CD4-positive, alpha-beta T cell treated with Interleukin-2 at 100 ng/mL for 4 hours (primary cell): ENCODE measurements at places on chromosomes 7 and 10.
A peak's percentile ranks its signal among the peaks of the same experiment; 100 is the strongest.

- DNase-seq, result no peak
These were observed 20.1 kb downstream of the SNX10 start for GRCh38 chr7:26311798-26312197.

GRCh38 chr10:124990671-124991625 is 49.0 kb downstream of the ZRANB1 start:
- no peak for DNase-seq

DNA sequence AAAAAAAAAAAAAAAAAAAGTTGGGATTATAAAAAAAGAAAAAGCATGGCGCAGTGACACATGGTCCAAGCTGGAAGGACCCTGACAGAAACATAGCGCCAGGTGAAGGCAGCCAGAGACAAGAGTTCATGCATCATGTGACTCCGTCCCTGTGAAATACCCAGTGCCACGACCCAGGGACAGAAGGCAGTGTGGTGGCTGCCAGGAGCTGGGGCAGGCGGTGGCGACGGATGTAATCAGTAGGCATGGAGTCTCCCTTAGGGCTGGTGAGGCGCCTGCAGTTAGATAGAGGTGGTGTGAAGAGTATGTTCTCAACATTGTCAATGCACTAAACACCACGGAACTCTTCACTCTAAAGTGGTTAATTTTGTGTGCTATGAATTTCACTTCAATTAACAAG is 43.9 kb downstream of the STK32C start:
- no peak for DNase-seq

GRCh38 chr10:87803831-87804230 is 14.2 kb downstream of the ATAD1 start:
- DNase-seq, result no peak

DNA sequence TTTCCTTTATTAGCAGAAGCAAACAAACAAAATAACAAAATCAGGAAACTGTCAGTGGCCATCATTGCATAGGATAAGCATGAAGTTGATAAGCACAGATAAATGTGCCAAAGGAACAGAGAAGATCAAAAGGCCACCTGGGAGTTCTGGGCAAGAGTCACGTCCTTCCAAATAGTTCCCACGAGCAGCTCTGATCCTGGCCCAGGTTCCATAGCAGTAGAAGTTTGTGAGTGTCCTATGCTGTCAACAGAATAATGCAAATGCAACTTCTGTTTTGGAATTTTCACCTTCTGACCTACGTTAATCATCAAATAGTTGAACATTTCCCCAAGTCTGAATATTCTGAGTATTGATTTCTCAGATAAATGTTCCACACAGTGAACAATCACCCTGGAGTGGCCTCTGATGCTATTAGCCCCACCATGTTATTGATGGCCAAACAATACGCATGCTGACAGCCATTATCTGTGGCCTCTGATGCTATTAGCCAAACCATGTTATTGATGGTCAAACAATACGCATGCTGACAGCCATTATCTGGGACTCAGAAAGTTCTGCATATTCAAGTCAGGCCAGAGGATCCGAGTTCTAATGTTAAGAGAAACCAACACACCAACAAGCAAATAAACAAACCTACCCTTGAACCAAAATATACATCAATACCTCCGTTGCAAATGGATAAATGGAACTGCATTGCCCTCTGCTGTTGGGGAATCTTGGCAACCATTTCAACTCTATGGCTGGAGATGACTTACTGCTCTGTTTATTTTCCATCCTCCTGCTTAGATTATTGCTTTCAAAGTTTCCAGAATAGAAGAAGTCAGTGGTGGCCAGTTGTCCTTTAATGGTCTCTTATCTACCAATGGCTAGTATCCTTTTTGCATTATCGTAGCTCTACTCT is 63.3 kb downstream of the MRC1 start:
- DNase-seq, result peak; percentile 20

GRCh38 chr10:1308962-1309616 is 252.9 kb downstream of the WDR37 start:
- DNase-seq, result no peak

DNA sequence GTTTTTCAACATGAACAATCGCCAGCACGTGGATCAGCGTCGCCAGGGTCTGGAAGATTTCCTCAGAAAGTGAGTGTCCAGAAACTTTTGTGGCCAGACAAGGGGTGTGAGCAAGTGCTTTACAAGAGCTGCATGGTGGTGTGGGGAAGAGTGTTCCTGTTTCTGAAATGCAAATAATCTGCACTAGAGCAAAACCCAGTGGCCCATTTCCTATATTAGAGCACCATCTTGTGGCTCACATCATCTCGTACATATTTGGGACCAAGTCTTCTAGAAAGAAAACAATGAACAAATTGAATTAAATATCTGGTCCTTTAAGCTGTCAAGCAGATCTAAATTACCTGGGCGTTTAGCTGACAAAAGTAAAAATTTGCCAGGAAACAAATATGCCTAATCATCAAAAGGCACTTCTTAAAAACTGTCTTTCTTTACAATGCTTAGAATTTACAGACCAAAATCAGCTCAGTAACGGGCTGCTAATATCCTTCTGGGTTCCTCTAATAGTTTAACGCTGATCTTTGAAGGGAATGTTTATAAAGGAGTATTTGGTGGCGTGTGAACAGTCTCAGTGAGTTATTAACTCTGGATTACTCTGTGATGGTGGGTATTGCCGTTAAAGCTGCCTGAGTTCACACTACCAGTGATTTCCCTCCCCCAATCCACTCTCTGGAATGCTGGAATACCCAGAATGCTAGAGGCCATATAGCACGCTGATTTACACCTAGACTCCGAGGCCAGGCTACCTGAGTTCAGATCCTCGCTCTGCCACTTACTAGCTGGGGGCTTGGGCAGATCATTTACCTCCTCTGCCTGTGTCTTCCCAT is 73.6 kb downstream of the SNX10 start:
- DNase-seq, result peak; percentile 74

DNA sequence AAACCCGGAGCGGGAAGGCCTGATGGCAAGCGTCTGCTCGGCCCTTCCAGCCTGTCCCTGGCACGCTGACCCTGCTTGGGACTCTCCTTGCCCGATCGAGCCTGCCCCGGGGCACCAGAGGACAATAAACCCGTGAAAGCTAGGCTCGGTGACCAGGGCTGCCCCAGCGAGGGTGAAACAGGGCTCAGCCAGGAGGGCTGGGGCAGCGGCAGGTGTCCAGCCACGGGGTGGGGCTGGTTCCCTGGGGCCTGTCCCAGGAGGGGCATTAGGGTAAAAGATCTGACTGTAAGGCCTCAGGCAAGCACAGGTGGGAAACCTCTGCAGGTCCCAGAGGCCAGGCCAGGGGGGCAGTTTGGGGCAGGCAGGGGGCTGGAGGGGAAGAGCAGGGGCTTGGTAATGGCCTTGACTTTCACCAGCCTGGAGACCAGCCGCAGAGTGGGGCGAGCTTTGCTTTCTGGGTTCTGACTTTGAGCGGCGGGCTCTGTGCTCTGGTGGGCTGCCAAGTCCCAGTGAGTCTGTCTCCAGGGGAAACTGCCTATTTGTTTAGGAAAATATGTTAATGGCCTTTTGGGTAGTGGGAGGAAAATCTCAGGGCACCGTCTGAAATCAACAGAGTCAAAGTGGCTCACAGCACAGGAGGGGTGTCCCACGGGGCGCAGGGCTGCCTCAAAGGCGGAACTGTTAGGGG is 68.2 kb upstream of the INPP5A start:
- no peak for DNase-seq

GRCh38 chr10:49508654-49509053 is 30.3 kb downstream of the ERCC6 start:
- no peak for DNase-seq

DNA sequence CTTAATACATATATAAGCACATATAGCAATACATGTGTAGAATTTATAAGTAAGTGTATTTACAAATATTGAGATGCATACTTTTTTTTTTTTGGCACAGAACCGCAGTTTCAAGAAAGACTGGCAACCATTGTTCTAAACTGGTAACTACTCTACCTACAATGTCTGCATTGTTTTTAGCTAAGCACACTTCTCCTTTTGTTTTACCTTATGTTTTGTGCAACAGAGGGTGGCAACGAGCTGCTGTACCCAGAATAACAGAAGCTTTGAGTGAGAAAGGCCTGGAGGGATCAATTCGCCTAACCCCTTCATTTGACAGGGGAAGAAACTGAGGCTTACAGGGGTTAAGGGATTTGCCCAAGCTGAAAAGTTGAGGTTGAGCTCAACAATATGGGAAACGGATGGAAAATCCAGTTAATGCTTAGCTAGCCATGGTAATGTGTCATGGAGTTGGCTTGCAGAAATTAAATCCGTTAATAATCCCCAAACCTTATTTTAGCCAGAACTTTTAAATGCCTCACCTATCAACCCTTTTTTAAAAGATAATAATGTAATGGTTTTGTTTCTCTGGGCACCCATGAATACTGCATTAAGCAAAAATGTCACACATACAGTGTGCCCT is 25.5 kb downstream of the FZD1 start:
- no peak for DNase-seq

DNA sequence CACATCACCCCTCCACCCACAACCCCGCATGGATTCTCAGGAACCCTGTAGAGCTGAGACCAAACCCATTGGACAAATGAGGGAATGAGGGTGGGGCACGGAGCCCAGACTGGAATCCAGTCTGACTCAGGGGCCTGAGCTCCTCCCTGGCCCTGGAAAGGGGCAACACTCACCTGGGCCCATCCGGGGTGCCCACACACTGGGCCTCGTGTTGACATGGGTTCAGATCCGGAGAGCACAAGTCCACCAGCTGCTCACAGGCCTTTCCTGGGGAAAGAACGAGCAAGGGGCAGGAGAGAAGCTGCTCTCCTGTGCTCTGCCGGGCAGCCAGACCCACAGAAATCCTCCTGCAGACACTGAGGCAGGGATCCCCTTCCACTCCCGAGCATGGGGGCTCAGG is 172.2 kb downstream of the SLIT1 start:
- DNase-seq, result no peak

DNA sequence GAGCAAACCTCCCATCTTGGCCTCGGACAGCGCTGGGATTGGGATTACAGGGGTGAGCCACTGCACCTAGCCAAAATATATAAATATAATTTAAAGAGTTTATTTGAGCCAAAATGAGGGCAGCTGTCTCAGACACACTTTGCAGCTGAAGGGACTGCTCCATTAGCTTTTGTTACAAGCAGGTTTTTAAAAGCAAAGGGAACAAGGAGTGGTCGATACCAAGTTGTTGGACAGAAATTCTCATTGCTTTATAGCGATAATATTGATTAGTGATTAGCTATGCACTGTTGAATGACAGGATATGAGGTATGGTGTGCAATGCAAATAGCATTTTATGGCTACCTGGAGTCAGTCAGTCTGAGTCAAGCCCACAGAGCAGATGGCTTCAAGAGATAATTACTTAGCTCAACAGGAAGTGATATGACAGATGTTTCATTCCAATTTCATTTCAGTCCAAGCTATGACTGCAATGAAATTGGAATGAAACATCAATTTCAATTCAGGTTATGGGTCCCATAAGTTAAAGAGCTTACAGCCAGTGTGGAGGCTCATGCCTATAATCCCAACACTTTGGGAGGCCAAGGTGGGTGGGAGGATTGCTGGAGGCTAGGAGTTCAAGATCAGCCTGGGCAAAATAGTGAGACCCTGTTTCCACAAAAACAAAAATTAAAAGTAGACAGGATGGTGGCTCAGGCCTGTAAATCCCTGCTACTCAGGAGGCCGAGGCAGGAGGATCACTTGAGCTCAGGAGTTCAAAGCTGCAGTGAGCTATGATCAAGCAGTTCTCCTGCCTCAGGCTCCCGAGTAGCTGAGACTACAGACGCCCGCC is 23.1 kb downstream of the TYW1 start:
- no peak for DNase-seq

GRCh38 chr7:73623798-73624668 is at the start of gene MLXIPL:
MLXIPL (minus strand) TSS chr7:73624522; CDS start chr7:73624492, 30 bp downstream.
- peak; percentile 26 for DNase-seq

DNA sequence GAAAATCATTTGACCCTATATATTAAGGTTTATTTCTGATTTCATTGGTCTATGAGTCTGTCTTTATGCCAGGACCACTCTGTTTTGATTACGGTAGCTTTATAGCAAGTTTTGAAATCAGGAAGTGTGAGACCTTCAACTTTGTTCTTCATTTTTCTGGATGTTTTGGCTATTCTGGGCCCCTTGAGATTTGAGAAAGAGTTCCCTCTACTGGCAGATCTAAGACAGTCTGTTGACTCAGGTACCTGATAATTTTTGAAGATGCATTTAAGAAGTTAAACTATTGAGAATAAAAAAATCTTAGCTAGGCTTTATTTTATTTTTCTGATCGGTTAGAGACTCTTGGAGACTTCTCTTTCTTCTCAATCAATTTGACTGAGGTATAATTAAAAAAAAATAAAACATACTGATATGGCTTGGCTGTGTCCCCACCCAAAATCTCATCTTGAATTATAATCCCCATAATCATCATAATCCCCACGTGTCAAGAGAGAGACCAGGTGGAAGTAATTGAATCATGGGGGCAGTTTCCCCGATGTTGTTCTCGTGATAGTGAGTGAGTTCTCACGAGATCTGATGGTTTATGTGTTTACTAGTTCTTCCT is 209.2 kb downstream of the SNX10 start:
- peak; percentile 22 for DNase-seq

GRCh38 chr7:5360971-5361370 is 62.7 kb downstream of the TNRC18 start:
- DNase-seq, result no peak

GRCh38 chr7:11170175-11170574 is 196.5 kb downstream of the PHF14 start:
- no peak for DNase-seq

DNA sequence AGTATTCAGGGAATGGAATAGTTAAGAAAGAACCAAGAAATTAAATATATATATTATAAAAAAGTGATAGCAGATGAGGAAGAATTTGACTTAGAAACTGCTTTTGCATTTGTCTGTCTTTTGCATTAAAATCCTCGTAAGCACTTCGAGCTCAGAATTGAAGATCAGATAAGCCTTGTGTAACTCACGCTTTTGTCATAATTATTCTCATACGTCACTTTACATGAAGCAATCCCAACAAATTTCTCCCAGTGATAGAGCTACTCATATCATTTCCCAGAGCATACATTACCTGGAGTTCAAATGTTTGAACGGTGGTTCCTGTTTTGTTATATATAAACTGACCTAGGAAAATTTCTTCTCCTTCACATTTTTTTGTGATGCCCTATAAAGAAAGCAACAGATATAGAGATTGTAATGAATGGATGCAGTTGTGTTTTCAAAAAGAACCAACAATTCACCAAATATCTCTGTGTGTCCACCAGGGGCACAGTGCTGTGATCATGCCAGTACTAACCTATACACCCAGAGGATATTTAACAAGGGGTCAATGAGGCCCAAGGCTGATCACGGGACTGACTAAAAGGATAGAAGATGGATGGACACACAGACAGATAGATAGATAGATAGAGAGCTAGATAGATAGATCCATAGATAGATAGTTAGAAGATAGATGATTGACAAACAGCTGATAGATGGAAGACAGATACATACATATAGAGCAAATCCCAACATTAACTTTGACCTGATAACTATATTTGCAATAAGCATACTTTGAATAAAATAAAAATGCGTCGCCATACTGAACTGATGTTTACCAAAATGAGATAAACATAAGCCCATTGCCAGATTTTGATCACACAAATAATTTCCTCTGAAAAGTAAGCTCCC is 9.3 kb upstream of the HUS1 start:
- no peak for DNase-seq

GRCh38 chr10:121639416-121639815 is 41.2 kb upstream of the FGFR2 start:
- DNase-seq, result no peak

GRCh38 chr7:152780935-152781334 is 21.4 kb downstream of the ACTR3B start:
- no peak for DNase-seq
